ENCODE measurements at places on chromosomes 3 and 15.

- peak; percentile 81 for DNase-seq
Measured at GRCh38 chr15:85443593-85444087, 63.2 kb downstream of the AKAP13 start.

GRCh38 chr3:169581633-169582032, 81.9 kb downstream of the MECOM start:
- no peak for DNase-seq

DNA sequence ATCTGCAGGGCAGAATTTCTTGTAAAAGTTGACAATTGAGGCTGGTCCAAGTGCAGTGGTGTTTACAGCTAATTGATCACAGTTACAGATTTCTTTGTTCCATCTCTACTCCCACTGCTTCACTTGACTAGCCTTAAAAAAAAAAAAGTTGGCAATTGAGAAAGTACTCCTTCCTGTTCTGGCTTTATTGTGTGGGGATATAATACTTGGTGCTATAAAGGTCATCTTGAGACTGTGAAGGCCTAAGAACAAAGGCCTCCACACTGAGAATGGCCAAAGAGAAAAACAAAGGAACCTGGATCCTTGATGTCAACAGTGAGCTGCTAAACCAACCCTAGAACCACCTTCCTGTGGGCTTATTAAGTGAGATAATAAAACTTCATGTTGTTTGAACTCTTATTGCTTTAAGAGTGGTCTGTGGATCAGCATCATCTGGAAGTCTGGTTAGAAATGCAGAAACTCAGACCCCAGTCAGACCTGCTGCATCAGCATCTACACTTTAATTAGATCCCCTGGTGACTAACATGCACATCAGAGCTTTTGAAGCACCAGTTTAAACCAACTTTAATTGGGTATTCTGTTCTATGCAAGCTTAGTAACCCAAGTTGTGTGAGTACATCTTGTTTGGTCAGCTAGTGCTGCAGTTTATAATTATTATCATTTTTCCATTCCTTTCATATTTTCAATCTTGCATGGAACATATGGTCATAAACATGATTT, 55.2 kb downstream of the TMOD3 start:
- DNase-seq, result no peak

GRCh38 chr3:136545664-136546268, 206.4 kb downstream of the STAG1 start:
- no peak for DNase-seq

- no peak for DNase-seq
Measured at GRCh38 chr15:81327516-81327915, 3.6 kb upstream of the STARD5 start.

- peak; percentile 95 for DNase-seq
Measured at GRCh38 chr3:112097378-112097777, 11.2 kb downstream of the C3orf52 start.

GRCh38 chr3:137171834-137172603, 214.2 kb downstream of the IL20RB start:
- no peak for DNase-seq

DNA sequence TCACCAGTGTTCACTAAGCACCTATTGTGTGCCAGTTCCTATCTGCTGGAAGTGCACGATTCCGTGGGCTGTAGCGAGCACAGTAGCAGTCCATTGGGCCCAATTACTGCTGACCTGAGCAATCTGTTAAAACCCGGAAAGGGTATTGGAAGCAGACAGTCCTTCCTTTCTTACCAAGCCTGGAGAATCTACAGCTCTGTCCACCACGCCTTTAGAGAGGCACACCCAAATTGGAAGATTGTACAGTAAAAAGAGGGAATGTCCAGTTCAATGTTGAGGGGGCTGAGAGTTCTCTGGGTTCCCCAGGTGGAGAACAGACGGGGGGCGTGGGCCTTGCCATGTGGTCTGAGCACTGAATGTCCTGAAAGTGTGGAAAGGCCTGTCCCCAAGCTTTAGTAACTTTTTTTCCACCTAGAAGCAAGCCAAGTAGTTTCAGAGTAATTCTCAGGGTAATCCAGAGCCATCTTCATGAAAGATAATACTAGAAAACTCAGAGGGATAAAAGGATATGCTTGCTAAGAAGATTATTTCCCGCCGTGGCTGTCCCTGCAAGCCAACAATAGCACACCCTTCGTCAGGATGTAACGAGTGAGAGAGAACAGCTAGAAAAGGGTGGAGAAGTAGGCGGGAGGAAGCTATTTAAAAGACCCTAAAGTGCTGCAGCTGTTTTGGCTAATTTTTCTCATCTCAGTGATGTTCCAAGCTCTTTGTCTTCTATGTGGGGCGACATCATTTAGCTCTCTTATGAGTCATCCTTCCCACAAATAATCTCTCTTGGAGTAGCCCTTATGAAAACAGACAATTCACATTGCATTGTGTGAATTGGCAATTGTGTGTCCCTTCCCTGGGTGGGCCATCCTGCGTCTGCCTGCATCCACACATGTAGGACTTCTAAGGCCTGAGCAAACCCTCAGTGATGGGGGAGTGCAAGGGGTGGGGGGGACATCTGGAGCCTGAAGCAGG, 181.0 kb downstream of the ATG7 start:
- DNase-seq, result no peak

- no peak for DNase-seq
Measured at GRCh38 chr3:13513051-13513912, 33.2 kb downstream of the HDAC11 start.

- DNase-seq, result no peak
Measured at GRCh38 chr3:113240841-113241240, 29.5 kb downstream of the BOC start.

- no peak for DNase-seq
Measured at GRCh38 chr3:24804095-24804494, 309.4 kb upstream of the THRB start.

GRCh38 chr15:46636206-46636605, 1001.4 kb downstream of the SQOR start:
- DNase-seq, result no peak

Data from DMS153 (cell line).